Brain pericyte (primary cell): ENCODE measurements at places on chromosomes 12 and 14.

DNA sequence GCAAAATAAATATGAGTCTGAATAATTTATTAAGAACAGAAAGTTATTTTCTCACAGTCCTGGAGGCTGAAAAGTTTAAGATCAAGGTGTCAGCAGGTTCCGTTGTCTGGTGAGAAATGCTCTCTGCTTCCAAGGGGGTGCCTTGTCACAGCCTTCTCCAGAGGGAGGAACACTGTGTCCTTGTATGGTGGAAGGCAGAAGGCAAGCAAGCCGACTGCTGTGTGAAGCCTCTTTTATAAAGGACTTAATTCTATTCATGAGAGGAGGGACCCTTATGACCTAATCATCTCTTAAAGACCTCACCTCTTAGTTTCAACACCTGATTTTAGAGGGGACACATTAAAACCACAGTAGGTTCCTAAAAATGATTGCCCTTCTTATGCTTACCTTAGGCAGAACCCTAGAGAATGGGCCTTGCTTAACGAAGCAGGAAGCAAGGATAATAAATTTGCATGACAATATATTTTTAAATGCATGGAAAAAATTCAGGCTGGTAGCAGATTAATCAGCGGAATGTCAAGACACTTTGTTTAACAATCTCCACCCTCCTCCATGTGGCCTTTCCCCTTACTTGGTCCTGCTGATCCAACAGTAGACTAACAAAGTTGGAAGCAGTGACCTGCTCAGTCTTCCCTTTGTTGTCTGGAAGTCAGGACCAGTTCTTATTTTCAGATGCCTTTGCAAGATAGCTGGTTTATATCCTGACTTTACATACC is 154.9 kb downstream of the DYRK2 start:
- DNase-seq: no peak

- DNase-seq: no peak
Observed at GRCh38 chr14:31189346-31190218, 18.0 kb downstream of the HECTD1 start.

- DNase-seq: no peak
Observed at GRCh38 chr12:125050446-125050845, 14.8 kb upstream of the AACS start.

DNA sequence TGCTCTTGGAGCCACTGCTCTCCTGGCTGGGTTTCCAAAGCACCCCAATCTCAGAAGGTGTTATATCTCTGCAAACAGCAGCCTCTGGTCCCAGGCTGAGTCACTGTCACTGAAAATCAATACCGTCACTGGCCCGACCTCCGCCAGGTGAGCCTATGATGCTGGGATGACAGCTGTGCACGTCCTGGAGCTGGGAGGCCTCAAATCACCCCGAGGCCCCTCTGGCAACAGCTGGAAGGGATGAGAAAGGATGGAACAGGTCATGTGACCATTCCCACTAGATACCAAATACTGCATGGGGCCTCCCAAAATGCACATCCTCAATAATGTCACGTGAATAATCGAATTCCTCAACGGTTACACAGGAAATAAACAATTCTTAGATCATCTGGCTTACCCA is 190.8 kb downstream of the TTC7B start:
- DNase-seq: no peak

DNA sequence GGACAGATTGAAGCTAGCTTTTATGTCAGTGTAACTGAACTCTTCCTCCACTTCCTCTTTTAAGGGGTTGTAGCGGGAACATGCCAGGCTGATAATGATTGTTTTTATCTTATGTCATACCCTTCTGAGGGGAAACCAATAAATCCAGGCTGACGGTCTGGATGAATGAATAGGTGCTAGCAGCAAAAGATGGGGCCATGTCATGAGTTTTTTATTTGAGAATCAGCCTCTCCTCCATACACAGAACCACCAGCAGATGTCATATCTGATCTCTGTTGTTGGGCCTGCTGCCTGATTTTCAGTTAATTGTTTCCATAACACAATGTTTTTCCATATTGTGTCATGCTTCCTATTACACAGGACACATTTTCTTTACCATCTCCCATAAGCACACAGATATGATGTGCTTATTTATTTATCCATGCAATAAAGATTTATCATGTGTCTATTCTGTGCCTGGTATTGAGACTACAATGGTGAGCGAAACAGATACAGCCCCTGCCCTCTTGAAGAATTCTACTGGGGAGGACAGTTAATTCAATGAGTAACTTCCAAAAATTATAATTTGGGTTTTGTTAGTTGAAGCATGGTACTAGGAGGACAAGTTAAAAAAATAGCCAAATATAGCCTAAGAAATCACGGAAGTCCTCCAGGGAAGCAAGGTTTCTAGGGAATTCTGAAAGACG is 33.6 kb upstream of the CRY1 start:
- DNase-seq: no peak

- DNase-seq: no peak
Observed at GRCh38 chr14:75626863-75627262, 33.8 kb downstream of the ERG28 start.

- DNase-seq: no peak
Observed at GRCh38 chr12:1314523-1314922, 279.9 kb downstream of the FBXL14 start.

DNA sequence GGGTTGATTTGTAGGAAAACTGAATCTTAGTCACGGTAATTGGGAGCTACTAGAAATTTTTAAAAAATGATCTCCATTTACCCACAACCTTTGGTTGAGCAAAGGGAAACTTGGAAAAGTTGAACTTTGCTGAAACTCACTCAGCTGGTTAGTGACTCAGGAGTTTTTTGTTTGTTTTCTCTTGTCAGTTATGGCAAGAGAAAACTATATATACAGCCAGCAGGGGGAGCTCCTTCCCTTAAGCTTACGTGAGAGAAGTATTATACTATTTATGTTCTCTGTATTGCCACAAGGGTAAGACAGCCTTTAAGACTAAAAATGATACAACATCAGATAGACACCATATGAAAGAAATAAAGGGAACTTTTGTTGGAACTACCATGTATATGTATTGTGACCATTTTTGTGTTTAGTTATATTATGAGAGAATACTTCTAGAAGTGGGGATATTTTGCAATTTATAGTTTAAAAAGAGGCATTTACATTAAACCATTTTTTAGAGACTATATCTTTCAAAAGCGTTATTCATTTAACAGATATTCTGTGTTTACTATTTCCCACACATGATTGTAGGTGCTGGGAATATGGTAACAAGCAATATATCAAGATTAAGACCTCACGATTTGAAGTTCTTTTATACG is 28.1 kb upstream of the TBC1D30 start:
- DNase-seq: peak; percentile 72
